ENCODE measurements at places on chromosomes 7 and 10.

DNA sequence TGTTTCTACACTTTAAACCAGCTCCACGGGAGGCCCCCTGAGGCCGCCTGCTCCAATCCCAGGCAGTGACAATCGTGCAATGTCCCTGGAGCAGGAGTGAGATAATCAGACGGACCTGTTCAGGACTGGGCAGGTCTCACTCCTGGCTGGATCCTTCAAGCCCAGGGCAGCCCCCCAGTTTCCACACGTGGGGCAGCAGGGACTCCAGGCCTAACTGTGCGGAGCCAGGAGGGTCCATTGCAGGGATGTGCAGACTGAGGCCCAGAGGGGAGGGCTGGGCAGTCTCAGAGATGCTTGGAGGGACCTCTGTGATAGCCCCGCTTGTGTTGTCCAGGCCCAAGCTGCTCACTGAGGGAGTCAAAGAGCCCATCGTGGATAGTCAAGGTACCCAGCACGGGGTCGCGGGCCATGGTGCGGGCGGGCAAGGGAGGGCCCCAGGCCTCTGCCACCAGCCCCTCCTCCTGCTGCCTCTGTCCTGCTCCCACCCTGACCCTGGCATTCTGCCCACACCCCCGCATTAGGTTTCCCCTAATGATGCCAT, 110.5 kb upstream of the KCTD7 start:
- DNase-seq, result no peak

- DNase-seq, result no peak
Measured at GRCh38 chr10:48745662-48746245, 61.1 kb downstream of the WDFY4 start.

DNA sequence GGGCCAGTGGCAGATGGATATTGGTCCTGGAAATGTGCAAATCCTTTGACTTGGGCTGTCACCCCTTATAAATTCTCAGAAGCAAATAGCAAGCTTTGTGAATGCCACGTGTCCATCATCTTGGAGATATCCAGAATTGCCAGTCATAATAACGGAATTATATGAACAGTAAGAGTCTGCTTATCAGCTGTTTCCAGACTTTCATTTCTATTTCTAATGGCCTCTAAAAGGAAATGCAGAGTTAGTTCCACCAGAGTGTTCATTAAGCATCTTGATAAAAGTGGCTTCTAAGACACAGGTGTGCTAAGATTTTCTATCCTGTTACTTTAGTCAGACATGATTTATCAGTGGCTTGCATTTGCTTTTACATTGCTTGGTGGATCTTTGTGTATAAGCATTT, 87.4 kb downstream of the RAMP3 start:
- no peak for DNase-seq

DNA sequence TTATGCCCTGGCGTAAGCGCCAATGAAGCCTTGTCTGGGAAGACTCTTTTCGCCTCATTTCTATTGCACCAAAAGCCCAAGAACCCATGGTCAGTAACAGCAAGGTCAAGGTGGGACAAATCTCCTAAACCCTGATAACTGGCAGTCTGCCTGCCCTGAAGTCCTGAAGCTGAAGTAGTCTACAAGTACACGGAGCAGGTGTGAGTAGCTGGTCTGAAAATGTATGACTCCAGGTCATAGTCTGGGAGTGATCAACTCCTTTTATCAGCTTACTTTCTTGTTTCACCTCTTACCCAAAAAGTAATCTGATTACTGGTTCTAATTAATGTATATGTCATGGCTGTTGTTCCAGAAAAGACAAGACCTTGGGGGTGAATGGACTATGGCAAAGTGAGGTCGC, 107.3 kb upstream of the EFCAB10 start:
- DNase-seq, result no peak

GRCh38 chr10:81135851-81136250, 598.1 kb downstream of the SH2D4B start:
- DNase-seq, result no peak

DNA sequence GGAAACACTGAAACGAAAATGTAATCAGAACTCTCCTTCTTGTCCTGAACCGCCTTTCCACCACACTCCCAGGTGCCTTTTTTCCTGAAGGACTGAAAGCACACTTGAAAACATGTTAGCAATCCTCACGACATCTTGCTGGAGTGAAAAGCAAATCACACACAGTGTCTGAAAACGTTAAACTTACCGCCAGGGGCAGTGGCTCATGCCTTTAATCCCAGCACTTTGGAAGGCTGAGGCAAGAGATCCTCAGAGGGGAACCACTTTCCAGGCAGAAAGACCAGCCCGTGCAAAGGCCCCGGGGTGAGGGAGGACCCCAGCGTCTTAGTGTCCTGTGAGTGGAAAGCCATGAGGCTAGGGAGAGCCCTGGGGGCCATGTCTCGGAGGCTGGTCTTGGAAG, 210.4 kb downstream of the PRPF18 start:
- no peak for DNase-seq

- no peak for DNase-seq
Measured at GRCh38 chr7:55314967-55315366, 50.2 kb upstream of the LANCL2 start.

DNA sequence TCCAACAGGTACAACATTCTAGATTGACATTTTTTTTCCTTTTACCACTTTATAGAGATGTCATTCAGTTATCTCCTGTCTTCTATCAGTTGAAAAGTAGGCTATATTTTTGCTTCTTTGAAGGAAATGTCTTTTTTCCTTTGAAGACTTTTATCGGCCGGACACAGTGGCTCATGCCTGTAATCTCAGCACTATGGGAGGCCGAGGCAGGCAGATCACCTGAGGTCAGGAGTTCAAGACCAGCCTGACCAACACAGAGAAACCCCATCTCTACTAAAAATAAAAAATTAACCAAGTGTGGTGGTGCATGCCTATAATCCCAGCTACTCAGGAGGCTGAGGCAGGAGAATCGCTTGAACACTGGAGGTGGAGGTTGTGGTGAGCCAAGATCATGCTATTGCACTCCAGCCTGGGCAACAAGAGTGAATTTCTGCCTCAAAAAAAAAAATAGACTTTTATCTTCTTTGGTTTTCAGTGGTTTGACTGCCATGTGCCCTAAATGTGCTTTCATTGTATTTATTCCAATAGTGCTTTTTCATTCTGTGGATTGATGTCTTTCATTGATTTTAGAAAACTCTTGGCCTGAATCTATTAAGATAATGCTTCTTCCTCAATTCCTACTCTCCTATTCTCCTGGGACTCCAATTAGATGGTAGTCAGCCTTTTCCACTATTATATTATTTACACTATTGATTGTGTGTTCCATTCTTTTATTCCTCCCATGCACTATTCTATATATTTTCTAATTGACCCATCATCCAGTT, 84.6 kb downstream of the IMMP2L start:
- no peak for DNase-seq

DNA sequence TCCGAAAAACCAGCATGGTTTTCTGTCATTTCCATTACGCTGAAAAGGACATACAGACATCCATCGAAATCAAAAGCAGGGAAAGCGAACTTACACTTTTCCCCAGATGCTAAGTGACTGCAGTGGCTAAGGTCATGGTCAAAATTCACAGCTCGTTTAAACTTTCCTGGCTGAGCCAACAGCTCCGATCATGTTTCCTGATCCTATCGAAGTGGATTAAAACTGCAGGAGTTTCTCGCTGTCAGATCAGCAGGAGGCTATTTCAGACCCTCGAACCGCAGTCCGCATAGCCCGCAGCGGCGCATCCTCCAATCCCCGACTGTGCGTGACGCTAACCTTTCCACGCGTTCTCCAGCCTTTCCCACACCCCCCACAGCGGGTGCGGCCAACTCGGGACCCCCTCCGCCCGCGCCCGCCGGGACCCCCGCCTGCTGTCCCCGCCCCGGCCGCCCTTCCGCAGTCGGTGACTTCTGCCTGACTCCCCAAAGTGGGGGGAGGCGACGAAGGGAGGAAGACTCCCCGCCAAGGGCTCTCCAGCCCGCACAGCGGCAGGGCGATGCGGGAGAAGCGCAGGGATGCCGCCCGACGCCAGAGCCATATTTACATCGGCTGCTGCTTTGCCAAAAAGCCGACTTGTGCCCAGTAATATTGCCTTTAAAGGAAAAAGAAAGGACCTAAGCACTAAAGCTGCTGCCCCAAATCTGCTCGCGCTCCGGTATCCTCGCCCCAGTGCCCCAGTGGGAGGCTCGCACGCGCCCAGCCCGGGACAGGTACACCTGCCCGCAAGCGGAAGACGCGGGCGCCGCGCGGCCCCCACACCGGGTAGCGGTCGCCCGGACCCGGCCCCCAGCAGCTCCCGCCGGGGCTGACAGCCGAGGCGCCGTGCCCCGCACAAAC, 1.2 kb downstream of the PIP4K2A start:
- no peak for DNase-seq

- DNase-seq, result no peak
Measured at GRCh38 chr10:3995302-3996210, 210.5 kb upstream of the KLF6 start.

DNA sequence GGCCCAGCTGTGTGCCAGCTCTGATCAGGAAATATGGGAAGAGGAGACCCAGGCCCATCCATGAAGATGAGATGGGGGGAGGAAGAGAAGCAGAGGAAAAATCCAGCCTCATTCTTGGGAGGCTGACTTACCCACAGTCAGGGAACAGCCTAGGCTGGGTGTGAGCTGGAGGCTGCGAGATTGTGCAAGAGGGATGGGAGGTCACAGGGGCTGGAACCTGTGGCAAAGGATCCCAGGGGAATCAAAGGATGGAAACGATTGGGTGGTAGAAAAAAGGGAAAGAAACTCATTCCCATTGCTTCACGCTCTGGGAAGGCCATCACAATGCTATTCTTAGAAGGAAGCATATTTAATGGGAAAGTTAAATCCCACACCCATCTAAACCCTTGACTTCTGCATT, 26.7 kb upstream of the CRHR2 start:
- no peak for DNase-seq

DNA sequence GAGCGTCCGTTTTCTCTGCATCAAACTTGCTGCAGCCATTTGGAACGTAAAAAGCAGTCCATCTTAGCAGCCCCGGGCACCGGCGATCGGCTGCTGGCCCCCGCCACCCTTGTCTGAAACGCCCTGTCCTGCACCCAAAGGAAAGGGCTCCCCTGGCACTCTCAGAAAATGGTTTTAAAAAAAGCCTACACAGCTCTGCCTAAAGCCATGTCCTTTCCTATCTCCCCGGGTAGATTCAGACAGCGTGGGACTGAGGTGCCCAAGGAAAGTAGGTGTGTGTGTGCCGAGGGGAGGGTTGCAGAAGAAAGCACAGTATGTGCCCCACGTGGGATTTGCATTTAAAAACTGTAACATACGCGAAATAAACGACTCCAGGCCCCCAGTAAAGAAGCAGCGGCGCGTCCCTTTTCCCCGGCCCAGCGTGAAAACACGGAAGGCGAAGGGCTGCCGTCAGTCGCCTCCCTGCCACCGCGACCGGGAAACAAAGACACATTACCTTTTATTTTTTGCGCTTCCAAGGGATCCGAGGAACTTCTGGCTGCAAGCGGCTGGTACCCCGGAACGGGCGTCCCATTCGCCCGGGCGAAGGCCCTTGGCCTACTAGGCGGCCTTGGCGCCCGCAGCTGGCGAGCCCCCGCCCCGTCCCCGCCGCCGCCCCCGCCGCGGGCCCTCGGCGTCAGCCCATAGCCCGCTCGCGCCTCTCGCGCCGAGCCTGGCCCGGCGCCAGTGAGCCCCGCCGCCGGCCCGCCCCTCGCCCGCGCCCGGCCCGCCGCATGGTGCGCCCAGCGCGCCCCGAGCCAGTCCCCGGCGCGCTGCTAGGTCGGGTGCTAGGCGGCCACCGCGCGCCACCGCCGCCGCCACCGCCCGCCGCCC, 304.6 kb downstream of the PRPF18 start:
- DNase-seq, result no peak

GRCh38 chr7:121714559-121715303, 158.2 kb upstream of the PTPRZ1 start:
- no peak for DNase-seq

DNA sequence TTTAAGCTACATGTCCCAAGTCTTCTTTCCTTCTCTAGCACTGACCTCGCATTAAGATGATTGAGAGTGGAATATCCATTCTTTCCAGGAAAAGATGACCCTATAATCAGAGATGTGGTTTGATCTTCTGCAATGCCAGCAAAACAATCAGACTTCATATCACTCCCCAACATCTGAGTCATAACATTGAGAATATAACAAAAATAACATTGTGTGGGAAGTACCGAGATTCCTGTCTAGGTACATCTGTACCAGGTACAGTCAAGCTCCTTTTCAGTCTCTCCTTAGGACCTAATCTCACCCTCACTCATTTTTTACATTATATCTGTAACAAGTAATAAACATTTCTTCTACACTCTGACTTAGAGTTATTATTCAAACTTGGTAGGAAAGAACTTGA, 201.6 kb downstream of the LRRTM3 start:
- DNase-seq, result no peak

DNA sequence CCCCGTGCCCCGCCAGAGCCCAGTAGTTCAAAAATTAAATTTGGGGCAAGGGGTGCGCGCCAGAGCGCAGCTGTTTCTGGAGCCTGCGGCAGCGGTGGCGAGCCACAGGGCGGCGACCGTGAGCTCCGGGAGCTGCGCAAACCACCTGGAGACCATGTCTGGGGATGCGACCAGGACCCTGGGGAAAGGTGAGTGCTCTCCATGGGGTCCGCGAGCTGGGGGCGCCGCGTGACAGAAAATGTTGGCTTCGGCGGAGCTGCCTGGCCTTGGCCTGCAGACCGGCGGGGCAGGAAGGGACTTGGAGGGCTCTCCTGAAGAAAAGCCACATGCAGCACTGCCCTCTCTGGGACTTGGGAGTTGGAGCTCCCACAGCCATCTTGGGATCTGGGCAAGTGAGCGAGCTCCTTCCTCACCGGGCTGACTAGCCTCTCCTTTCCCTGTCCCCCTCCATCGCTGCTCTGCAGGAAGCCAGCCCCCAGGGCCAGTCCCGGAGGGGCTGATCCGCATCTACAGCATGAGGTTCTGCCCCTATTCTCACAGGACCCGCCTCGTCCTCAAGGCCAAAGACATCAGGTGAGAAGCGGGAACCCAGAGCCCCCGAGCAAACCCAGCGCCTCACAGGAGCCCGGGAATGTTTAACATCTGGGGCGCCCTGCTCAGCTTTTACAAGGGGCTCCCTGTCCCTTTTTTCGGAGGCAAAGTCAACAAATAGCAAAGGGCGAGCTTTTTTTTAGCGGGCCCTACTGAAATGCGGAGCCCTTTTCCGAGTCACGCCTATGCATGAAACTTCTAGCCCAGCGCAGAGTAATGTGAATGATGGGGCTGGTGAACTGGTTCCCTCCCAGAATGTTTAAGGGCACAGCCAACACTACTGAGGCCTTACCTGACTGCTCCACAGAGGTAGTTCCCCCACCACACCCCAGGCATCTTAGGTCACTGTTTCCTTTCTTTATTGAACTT, 6.1 kb downstream of the GSTO2 start:
- DNase-seq, result no peak

- no peak for DNase-seq
Measured at GRCh38 chr10:69938541-69938991, 114.1 kb upstream of the MACROH2A2 start.

GRCh38 chr10:102229810-102230263, 3.7 kb downstream of the ELOVL3 start:
- DNase-seq, result peak; percentile 22

DNA sequence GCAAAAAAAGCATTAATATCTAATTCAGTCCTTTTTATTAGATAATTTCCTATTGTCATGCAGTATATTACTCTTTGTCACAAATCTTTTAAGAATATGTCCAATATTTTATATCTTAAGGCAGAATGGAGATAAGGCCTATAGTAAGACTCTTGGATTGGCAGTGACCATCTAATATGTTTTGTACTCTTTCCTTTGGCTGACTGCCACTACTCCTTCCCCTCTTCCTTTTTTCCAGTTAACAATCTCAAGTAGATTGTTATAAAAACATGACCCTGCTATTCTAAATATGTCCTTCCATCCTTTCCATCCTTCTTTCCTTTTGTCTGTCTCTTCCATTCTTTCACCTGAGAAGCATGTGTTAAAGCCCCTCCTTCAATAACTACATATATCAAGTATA, 92.8 kb upstream of the TMEM168 start:
- no peak for DNase-seq
